ENCODE measurements at places on chromosomes 4 and X.

- no peak for DNase-seq
Measured at GRCh38 chr4:42605264-42605663, 51.6 kb downstream of the ATP8A1 start.

DNA sequence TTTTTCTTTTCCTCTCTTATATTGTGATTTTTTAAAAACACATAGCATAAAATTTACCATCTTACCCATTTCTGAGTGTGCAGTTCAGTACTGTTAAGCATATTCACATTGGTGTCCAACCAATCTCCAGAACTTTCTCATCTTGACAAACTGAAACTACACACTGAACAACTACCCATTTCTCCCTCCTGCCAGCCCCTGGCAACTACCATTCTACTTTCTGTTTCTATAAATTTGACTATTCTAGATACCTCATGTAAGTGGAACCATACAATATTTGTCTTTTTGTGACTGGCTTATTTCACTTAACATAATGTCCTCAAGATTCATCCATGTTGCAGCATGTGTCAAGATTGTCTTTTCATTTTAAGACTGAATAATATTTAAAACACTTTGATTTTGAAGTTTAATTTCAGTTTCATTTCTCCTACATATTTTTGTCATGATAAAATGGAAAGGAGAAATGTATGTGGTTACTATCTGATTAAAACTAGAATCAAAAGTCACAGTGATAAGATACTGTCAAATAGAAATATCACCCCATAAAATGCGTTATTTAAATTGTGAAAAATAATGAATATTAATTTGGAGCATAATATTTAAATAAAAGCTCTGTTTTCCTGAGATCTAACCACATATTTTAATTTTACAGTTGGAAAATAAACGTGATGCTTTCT is 122.8 kb downstream of the DIPK2B start:
- no peak for DNase-seq

DNA sequence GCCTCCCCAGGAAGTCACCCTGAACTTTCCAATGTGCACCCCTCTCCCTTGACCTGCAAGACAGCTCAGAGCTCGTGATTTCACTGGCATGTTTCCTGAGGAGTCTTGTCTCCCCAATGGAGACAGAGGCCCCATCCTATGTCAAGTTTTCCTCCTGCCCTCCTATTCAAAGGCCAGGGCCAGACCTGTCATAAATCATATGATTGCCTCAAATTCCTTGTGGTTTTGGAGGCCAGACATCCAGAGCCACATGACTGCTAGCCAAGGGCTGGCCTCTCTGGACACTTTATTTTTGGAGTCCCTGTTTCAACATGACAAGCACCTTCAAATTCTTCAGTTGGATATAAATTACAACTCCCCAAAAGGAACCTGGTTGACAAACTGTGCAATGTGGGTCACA is 76.0 kb upstream of the TFDP3 start:
- DNase-seq = no peak

DNA sequence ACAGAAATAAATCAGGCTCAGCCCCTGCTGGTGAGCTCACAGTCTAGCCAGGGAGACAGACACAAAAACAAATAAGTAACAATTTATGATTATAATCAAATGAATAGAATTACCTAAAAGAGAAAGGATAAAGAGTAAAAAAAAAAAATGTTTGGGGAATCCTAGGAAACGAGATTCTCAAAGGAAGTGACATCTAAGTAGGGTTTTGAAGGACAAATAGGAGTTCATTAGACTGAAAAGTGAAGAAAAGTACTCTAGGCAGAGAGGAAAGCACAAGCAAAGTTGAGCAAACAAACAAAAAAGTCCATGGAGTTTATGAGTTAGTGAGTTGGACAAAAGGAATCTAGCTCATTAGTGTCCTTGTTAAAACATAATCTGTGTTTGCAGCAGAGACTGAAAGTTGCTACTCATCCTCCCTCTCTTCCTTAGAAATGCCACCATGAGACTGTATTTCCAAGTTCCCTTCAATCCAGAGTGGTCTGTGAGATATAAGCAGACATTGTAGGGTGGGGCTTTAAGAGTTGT is 145.6 kb downstream of the SPATA18 start:
- DNase-seq = no peak

GRCh38 chrX:36609616-36610585 is 398.3 kb upstream of the FAM47C start:
- DNase-seq = no peak

- DNase-seq = no peak
Measured at GRCh38 chrX:68299898-68300297, 133.4 kb downstream of the OPHN1 start.

DNA sequence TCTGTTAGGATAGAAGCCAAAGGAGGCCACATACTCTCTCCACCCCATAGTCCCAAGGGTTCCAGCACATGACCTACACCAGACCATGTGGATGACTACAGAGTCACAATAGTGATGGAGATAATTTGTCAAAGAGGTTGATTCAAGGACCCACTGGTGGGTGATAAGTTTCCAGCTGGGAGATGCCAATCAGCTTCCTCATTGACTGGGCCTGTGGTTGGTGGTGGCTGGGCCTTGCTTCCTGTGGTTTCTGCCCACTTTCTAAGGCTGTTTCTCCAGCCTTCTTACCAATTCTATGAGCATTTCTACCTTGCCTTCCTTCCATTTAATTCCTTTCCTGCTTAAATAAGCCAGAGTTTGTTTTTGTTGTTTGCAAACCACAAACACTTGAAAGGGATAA is 95.5 kb upstream of the CPEB2 start:
- no peak for DNase-seq

GRCh38 chr4:140858897-140859296 is 102.7 kb upstream of the TBC1D9 start:
- DNase-seq = no peak

DNA sequence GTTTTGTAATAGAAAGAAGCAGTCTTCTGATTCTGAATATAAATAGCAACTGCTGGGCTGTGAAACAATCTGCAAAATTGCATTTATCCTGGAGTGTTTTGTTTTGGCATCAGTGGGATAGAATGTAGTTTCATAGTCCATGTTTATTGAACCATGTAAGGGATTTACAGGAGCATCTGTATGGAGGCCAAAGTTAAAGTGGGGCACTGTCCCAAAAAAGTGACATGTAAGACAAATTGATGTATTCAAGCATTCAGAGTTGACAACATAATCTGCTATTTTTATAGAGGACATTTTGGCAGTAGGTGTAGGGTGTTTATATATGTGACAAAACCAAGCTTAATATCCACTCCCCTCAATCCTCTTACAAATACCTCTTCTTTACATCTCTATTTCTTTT is 200.5 kb upstream of the ANK2 start:
- no peak for DNase-seq

GRCh38 chr4:165393704-165394103 is 14.9 kb downstream of the CPE start:
- no peak for DNase-seq
